Left hindlimb (tissue), 1 donor: ENCODE measurements at places on chromosomes 16 and 17.

- no peak for DNase-seq
Measured at GRCh38 chr17:61770043-61770442, 93.3 kb downstream of the BRIP1 start.

GRCh38 chr16:20874088-20874581, 26.0 kb downstream of the DCUN1D3 start:
- no peak for DNase-seq

DNA sequence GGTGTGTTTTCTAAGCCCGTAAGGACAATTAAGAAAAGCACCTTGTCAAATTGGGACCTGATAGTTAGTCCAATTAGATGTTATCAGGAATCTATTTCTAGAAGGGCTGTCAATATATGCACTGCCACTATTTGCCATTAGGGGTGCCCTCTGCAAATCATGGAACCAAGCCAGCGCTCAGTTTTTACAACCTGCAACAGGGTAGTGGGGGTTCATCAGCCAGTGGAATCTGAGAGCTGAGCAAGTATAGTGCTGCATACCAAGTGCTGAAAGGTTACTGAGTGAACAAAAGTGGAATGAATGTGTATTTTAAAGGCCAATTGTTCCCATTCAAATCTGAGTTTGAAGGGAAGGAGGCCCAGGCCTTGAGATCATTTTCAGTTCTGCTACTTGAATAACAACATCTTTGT, 10.4 kb downstream of the PRR11 start:
- DNase-seq, result no peak

- DNase-seq, result no peak
Measured at GRCh38 chr17:38352245-38353085, 821 bp downstream of the SOCS7 start.

- DNase-seq, result no peak
Measured at GRCh38 chr16:69176033-69176800, 10.7 kb upstream of the SNTB2 start.

- DNase-seq, result no peak
Measured at GRCh38 chr17:9676084-9676483, 30.8 kb downstream of the USP43 start.

- peak; percentile 91 for DNase-seq
Measured at GRCh38 chr17:42798383-42799380, at the start of the genes CNTD1 and COA3. Gene CNTD1, plus strand, starts transcription at chr17:42798861. Its CDS starts 207 bp downstream, at chr17:42799068. Gene COA3, minus strand, starts transcription at chr17:42798704. Its CDS starts 23 bp downstream, at chr17:42798681.

- DNase-seq, result no peak
Measured at GRCh38 chr17:29753845-29754439, 131.2 kb upstream of the CORO6 start.
